ENCODE measurements at places on chromosomes 5 and 9.

GRCh38 chr9:24712206-24712605 lies 166.5 kb upstream of the IZUMO3 start:
- DNase-seq, result no peak

GRCh38 chr5:78002690-78003089 lies 226.6 kb upstream of the TBCA start:
- DNase-seq, result no peak

GRCh38 chr9:96686638-96687335 lies 31.7 kb upstream of the PRXL2C start:
- peak; percentile 79 for DNase-seq

GRCh38 chr9:135798263-135798585 lies 96.2 kb downstream of the KCNT1 start:
- no peak for DNase-seq

- DNase-seq, result no peak
Observed at GRCh38 chr9:85212887-85213286, 528.9 kb downstream of the AGTPBP1 start.

- no peak for DNase-seq
Observed at GRCh38 chr5:34731435-34732232, 75.5 kb downstream of the RAI14 start.

DNA sequence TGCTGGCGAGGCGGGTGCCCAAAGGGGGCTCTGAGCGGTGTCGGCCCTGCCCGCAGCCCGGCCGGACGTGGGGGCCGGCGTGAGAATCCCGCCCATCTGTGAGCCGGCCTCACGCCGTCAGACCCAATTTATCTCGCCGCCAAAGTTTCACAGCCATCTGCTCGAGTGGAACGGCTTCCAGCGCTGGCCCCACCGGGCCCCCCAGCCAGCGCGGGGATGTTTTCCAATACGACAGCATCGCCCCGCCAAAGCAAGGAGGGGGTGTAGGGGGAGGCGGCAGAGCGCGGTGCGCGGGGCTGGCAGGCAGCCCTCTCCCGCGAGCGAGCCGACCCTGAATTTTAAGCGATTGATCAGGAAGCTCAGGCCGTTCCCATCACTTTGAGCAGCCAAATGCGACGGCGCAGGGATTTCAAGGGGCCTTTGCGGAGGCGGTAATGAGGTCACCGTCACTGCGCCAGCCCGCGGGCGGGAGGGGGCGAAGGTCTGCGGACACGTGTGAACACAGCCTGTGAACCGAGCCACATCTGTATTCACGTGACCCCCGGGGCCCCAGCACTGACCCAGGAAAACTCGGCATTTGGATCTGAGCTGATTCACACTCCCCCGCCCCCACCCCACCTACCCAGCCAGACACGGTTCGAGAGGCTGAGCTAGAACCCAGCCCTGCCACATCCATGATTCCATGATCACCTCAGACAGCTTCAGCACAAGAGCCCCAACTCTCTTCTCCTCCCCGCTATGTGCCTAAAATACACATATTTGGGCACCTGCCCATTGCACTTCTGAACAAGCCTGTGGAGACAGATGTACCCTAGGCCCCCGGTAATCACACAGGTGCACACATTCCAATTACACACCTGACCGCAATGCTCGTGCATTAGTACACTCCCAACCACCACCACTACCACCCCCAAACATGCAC lies 47.8 kb upstream of the PSD2 start:
- peak; percentile 59 for DNase-seq

DNA sequence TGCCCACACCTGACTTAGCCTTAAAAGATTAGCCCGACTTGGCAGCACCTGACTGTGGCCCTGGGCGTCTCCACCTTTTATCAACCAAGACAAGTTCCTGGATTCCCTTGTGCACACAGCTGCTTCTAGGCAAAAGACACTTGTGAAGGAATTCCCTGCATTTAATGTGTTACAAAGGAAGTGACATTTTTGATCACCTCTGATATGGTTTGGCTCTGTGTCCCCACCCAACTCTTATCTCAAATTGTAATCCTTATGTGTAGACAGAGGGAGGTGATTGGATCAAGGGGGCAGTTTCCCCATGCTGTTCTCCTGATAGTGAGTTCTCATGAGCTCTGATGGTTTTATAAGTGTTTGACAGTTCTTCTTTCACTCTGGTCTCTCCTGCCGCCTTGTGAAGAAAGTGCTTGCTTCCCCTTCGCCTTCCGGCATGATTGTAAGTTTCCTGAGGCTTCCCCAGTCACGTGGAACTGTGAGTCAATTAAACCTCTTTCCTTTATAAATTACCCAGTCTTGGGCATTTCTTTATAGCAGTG lies 2.6 kb upstream of the CPEB4 start:
- peak; percentile 12 for DNase-seq

DNA sequence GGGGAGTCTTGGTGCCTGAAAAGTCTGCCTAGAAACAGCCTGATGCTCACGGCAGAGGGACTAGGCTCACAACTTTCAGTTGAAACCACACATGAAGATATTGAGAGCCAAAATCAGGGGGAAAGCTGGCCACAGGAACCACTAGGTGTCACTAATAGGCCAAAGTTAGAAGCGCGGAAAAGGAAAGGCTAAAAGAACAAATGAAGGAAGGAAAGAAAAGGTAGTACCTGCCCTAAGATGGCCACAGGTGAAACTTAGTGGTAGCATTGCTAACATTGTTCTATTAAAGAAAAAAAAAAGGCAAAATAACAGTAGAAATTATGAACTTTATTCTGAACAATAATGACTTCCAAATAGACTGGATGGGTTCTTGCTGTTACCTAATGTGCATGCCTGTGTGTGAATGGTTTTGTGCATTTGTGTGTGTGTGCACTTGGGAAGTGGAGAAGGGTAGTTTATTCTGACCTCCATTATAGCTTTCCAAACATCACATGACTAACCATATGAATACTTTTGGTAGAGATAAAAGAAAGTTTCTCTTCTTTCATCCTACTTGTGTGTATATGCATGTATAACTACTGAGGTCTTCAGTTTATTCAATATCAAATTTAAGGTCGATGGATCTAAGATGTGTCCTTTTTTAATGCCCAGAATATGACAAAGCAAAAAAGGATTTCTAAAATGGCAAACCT lies 2.1 kb upstream of the RFESD start:
- peak; percentile 56 for DNase-seq

GRCh38 chr9:82581935-82582334 lies 481.0 kb downstream of the RASEF start:
- no peak for DNase-seq

DNA sequence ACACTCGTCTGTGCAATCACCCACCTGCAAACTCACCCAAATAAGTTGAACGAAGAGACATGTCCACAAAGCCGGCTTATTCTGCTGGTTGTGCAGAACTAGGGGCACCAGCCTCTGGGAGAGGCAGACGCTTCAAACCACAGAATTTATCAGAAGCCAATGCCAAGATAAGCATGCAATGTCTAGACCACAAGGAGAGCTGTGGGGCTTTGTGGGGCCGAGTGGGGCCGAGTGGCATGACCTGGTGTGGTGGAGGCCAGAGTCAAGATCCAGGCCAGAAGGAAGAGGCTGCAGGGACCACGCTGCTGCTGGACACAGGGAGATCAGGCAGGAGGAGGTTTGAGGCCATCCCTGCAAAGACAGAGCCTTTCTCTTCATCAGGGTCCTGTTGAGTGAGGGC lies 259.0 kb downstream of the IRX2 start:
- no peak for DNase-seq

DNA sequence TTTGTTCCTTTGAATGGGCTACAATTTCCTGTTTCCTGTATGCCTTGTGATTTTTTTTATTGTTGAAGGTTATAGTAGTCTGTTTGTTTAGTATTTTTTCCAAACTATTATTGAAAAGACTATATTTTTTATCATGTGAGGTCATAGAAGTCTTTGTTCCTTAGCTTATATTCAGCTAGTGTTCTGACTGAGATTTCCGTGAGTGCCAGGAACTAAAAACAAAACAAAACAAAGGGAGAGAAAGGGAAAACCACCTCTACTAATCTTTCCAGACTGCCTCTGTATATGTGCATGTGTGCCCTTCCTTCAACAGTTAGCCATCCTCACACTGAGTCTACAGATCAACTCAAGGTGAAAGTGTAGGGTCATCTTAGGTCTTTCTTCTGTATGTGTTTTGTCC lies 79.0 kb downstream of the OSTF1 start:
- no peak for DNase-seq

DNA sequence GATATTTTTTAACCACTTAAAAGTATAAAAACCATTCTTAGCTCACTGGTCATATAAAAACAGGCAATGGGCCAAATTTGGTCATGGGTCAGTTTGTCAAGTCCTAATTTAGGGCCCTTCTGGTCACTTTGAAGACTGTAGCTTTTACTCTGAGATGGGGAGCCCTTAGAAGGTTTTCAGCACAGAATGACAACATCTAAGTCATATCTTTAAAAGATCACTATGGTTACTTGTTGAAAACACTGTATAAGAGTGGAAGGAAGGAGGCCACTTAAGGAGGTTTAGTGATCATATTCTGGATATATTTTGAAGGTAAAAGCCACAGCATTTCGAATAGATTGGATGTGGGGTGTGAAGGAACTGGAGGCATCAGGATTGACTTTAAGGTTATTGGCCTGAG lies 76.7 kb downstream of the STRBP start:
- no peak for DNase-seq

DNA sequence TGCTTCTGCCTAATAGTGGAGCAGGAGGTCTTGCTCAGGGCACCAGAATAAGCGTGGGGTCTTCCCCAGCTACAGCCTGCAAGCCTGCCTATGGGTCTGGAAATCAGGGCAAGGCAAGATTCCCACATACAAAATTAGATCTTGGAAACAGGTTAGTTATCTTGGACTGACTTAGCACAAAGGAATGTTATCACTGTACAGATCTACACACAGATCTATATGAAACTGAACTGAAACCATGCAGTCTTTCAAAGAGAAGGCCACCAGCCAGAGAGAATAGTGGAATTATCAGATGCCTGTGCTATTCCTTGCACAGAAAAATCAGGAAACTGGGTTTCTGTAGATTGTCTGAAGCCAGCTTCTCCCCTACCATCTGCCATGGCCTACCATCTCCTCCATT lies 585.7 kb downstream of the ACTL7B start:
- no peak for DNase-seq

DNA sequence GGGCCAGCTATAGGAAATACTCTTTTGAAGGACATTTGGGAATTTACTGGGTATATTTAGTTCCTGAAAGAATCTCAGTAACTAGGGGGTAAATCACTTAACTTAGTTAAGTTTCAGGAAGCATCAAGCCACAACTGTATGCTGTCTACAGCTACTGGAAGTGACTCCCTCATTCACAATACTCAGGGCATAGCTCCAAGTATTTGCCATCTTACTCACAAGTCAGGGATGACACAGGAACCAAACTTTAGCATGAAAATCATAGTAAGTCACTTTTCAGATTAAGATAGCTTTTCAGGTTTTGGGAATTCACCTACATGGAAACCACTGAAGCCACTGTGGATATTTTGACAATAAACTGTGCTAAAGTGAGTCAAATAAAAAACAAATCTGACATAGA lies 242.4 kb upstream of the ATP10B start:
- no peak for DNase-seq

DNA sequence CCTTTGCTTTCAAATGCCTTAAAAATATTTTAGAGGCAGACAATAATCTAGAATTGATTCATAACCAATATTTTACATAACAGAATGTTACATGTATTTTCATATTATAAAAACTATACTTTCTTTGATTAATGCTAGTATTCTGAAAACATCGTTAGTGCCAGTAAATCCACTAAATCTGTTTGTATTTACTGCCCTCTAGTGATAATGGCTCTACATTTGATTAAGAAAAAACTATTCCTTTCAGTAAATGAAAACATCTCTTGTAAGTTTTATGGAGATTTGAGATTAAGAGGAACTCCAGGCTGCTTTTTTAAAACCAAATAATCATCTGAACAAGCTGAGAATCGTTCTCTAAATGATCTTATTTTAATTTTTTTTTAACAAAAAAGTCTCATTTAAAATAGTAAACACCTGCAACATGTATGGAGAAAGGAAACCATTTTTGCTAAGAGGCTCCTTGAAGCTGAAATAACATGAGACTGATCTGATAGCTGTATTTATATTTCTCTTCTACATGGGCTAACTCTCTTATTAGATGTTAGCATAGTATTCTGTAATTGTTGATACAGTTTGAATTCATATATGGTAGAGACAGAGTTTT lies 424.7 kb downstream of the RAB3C start:
- DNase-seq, result no peak

GRCh38 chr5:7425830-7426229 lies 29.9 kb downstream of the ADCY2 start:
- no peak for DNase-seq

DNA sequence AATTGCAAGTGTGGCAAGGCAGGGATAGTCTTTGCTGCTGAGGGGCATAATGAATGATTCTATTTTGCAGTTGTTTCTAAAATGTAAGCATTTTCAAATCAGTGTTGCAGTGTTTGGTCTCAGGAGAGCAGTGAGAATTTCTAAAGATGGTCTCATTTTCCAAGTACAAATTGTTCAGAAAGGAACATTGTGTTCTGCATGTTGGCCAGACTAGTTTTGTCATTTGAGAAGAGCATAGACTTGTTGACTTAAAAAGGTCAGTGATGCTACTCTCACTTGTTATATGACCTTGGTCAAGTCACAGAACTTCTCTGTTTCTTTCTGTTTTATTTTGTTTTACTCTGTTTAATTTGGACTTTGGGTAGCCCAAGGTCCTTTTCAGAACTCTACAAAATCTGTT lies 344.6 kb downstream of the OSTF1 start:
- DNase-seq, result no peak

GRCh38 chr9:134526584-134527477 lies 114.8 kb upstream of the COL5A1 start:
- DNase-seq, result no peak

- no peak for DNase-seq
Observed at GRCh38 chr5:116524051-116524904, 50.3 kb downstream of the SEMA6A start.

- DNase-seq, result no peak
Observed at GRCh38 chr5:102138243-102138653, 157.8 kb downstream of the SLCO4C1 start.

DNA sequence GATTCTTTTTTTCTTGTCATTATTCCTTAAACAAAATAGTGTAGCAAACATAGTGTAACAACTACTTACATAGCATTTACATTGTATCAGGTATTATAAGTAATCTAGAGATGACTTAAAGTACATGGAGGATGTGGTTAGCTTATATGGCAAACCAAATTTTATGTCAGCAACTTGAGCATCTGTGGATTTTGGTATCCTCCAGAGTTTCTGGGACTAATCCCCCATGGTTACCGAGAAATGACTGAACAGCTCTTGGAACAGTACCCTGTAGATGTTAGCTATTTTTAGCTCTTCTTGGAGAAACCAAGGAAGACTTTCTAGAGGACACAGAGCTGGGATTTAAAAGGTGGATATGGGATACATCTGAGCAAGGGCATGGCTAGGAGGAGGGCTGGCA lies 157.6 kb upstream of the KLF4 start:
- no peak for DNase-seq

DNA sequence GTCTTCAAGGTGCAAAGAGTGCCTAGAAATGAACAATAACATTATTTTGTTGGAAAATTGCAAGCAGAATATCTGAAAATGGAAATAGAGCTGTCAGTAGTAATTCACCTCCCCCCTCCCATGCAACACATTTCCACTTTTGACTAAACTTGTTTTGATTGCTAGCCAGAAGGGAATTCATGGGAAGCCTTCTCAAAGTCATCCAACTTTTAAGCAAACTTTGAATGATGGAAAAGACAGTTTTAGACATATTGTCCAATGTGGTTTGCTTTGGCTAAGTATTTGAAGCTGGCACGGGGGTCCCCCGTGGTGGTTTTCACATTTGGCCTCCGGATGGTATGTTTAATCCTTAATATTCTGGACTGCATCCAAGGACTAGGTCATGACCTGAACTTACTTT lies 7.5 kb downstream of the NR2F1 start:
- no peak for DNase-seq

Measured in stimulated activated CD4-positive, alpha-beta T cell treated with anti-CD3 and anti-CD28 coated beads, Interleukin-4, amount 100 ng/mL, for 24 hours (primary cell).